H7 (cell line): ENCODE measurements at places on chromosomes 12 and 14. TPM values are rescaled to one million over a fixed set of nuclear protein-coding genes. Genes with fewer than 3 reads are reported as not detected.

DNA sequence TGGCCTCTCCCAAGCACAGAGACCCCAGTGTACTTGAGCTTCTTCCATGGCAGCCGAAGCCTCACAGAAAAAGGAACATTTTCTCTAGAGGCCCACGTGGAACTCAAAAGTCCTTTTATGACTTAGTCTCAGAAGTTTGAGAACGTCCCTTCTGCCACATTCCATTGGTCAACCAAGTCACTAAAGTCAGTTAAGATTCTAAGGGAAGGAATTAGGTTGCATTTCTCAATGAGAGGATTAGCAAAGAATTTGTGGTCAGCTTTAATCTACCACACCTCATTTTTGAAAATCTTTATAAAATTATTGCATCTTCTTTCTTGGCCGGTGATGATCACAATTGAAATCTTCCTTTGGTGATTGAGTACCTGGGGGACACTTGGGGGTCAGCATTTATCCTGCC is 279.9 kb upstream of the TBX3 start:
- DNase-seq: no peak

DNA sequence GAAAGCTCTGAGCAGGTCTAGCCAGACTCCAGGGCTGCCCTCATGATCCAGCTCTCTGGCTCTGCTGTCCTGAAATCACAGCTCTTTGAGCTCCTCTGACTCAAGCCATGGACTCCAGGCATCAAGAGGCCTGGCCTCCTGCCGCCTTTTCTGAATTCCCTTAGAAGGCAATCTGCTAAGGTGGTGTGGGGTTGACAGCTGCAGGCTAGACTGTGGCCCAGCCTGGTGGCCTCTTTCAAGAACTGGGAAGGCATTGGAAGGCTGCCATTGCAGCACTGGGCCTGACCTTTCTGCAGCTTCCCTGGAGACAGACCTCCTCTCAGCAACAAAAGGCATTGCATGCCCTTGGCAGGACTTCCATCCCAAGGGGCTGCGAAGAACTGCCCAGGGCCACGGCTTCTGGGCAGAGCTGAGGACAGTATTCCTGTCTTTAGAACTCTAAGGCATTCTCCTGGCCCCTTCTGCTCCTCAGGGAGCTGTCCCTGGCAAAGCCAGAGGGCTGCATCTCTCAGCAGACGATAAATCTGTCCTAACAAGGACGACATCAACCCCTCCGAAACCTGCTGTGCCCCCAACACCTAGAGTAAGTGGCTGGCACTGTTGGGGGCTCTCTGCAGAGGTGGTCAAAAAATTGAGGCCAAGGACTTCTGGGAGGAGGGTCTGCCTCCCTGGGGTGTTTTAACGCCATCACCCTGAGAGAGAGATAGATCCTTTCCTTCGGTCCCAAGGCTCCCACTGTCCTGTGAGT is 115.6 kb downstream of the RBM19 start:
- DNase-seq: no peak

GRCh38 chr12:15777355-15778012 is 11.7 kb downstream of the EPS8 start:
- no peak for DNase-seq

DNA sequence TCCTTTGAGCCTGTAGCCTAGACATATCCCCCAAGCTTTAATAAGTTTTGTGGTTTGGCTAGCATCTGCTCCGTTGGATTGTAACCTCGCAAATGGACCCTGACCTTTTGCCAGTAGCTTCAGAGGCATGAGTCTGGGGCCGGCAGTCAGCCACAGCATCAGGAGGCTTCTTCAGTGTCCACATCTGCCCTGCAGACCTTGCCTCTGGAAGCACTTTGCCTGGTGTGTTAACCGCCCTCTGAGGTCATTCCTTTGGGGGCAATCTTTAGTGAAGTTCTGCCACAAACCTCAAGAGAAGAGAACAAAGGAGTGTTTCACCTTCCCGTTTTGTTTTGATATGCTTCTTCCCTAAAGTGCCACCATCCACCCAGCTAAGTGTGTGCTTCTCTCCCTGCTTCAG is 71.4 kb downstream of the GNS start:
- no peak for DNase-seq

- no peak for DNase-seq
Observed at GRCh38 chr12:108131657-108132126, 2.6 kb downstream of the WSCD2 start.

Gene LRP10
- total RNA-seq: 9.5 and 19.3 TPM in 2 replicates

DNA sequence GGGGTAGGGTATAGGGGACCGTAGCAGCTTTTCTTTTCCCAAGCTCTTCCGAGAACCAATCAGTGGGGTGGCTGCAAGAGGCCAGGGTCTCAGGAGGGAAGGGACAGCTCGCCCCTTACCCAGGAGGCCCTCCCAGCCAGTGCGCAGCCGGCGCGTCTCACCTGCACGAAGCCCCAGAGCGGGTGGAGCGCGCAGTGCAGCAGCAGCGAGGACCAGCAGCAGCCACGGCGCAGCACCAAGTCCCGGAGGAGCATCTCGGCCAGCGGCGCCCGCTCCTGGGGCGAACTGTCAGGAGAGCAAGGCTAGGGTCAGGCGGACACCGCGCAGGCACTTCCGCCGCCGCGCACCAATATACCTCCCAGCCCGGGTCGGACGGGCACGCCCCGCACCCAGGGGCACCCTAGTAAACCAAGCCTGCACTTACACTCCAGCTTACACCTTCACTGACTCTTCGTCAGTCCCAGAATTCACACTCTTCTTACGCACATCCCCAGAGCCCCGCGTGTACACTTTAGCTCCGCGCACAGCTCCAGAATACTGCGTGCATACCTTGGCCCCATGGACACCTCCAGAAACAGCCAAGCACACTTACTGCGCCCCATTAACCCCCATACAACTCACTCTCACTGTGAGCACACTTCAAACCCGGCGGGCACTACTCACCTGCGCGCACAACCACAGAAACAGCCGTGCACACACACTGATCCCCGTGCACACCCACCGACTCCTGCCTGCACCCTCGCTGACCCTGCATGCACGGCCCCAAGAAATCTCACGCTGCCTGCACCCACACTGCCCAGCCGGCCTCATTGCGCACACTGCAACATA is 606 bp downstream of the PRIMA1 start:
- peak; percentile 90 for DNase-seq

DNA sequence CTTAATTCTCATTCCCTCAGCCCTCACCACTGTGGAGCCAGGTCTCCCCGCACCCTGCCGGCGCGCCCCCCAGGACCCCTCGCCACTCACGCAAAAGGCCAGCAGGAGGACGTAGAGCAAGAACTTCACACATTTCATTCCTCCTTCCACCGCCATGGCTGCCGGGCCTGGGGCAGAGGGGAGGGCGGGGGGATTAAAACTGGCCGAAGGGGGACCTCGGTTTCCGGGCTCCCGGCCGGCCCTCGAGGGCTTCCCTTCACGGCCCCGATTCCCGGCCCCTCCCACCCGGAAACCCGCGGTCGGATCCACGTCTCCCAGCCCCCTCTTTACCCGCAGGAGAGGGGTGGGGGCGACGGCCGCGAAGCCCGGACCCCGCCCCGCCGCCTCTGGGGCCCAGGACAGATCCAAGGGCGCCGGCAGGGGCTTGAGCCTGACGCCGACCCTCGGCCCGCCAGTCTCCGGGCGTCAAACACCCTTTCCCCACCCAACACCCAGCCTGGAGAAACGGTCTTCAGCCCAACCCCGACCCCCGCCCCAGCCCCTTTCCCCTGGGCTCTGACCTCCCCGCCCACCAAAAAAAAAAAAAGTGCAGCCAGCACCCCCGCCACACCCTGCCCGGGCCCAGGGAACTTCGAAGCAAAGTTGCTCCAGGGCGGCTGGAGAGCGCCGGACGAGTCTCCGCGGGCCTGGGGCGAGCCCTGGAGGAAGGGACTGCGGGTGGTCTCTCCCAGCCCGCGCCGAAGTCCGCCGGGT is 447 bp downstream of the CD63 start:
- peak; percentile 83 for DNase-seq

- peak; percentile 91 for DNase-seq
Observed at GRCh38 chr12:99984271-99985128, at the start of gene ANKS1B. Gene ANKS1B (minus strand): TSS chr12:99984936. CDS start chr12:99984237, 699 bp downstream.

Gene ETNK1
- total RNA-seq: 54.2 and 78.6 TPM in 2 replicates

GRCh38 chr12:92010368-92010767 is 135.3 kb downstream of the BTG1 start:
- no peak for DNase-seq

Gene PTCSC3
- total RNA-seq: not detected in 2 replicates

GRCh38 chr14:26414926-26415325 is 182.9 kb downstream of the NOVA1 start:
- no peak for DNase-seq

- no peak for DNase-seq
Observed at GRCh38 chr14:68702135-68702534, 90.7 kb downstream of the ZFP36L1 start.

Gene ART4
- not detected in 2 replicates for total RNA-seq

DNA sequence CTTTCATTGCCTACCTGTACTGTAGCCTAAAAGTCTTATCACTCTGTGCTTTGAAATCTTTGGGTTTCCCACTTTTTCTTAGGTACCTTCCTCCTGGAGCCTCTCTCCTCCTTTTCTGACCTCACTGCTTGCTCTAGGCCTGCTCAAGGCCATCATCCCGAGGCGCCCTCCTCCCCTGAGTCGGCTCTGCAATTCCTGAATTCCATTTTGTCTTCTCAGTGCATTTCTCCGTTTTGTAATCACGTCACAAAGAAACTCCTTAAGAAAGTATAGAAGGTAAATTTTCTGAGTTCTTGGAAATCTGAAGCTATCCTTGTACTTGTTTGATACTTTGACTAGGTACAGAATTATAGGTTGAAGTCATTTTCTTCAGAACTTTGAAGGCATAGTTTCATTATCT is 25.2 kb downstream of the ZC3H14 start:
- DNase-seq: no peak

DNA sequence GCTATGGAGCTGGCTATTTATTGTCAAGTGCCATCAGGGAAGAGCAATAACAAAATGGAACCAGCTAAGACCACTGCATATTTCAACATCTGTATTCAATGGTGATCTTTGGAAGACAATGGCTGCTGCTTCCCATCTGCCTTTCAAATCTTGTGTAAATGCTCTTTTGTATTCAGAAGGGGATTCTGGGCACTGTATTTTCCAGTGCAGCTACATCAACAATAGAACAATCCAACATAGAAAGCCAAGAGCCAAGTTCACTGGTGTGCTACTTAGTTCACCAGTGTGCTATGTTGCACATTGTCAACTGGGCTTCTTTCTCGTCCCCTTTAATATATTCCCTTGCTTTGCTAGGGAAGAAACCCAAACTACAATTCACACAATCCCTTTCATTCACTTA is 128.8 kb upstream of the OR4E1 start:
- no peak for DNase-seq

GRCh38 chr12:124525455-124525854 is 42.0 kb downstream of the NCOR2 start:
- no peak for DNase-seq

Gene PRH1
- total RNA-seq: 5.2 and 7.0 TPM in 2 replicates

DNA sequence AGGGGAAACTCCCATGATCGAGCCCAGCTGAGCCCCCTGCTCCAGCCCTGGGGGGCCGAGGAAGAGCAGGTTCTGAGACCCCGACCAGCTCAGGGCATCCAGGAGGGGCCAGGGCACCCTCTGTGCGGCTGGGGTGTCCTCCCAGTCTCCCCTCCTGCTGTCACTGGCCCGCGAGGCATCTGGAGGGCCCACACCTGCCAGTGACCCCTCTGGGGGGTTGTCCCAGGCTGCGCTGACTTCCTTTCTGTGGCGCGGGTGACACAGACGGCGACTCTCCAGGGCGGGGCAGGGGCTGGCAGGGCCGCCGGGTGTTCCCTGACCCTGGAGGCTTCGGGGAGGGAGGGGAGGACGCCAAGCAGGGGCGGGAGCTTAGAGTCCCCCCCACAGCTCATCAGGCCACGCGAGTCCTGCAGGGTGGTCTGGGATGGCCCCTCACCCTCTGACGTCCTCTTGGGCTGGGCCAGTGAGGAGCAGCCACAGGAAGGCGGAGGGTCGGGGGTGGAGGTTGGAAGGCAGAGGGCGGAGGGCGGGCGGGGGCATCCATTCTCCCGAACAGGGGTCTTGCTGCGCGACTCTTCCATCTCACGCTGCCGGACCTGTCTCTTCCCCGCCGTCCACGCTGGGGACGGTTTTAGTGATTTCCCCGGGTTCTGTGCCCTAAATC is 38.6 kb upstream of the FBRSL1 start:
- DNase-seq: no peak

DNA sequence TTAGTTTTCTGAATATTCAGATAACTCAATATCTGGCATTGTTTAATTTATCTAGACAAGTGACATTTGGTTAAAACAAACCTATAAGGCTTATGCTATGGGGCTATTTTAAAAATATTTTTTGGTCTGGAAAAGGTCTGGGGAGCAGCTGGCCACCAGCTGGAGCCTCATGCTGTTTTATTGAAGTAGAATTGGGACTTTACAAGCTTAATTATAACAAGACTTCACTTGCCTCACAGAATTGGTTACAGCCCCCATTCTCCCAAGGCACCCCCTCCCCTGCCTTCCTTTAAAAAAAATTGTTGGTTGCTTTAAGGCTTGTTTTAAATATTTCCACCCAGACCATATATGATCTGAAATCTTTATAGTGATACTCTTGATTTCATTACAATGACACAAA is 453.9 kb downstream of the ADAMTS20 start:
- DNase-seq: no peak

GRCh38 chr12:92784797-92785562 is 82.2 kb downstream of the PLEKHG7 start:
- DNase-seq: peak; percentile 31

Gene SRGAP1
- total RNA-seq: 0.92 and 0.97 TPM in 2 replicates

Gene ESRRB
- total RNA-seq: 1.4 and 1.9 TPM in 2 replicates

Gene FGD6
- 11.1 and 16.1 TPM in 2 replicates for total RNA-seq

DNA sequence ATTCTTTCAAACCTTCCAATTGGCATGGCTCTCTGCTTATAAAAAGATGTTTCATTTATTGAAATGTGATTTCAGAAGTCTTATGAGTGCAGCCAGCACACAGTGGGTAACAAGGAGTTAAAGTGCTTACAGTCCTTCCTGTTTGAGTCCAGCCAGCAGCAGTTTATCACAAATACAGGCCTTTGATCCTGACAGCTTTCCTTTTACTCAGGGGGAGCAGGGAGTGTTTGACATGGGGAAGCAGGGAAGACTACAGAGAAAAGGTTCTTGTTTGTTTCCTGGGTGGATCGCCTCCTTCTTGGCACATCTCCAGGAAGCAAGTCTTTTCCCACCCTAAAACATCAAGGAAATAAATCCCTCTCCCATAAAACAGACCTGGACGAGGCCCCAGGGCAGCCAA is 216.1 kb downstream of the MSRB3 start:
- no peak for DNase-seq

Gene LBHD2
- total RNA-seq: not detected in 2 replicates

Gene KLHDC1
- 0.07 and 0.38 TPM in 2 replicates for total RNA-seq

Gene MGST1
- 108 and 120 TPM in 2 replicates for total RNA-seq

DNA sequence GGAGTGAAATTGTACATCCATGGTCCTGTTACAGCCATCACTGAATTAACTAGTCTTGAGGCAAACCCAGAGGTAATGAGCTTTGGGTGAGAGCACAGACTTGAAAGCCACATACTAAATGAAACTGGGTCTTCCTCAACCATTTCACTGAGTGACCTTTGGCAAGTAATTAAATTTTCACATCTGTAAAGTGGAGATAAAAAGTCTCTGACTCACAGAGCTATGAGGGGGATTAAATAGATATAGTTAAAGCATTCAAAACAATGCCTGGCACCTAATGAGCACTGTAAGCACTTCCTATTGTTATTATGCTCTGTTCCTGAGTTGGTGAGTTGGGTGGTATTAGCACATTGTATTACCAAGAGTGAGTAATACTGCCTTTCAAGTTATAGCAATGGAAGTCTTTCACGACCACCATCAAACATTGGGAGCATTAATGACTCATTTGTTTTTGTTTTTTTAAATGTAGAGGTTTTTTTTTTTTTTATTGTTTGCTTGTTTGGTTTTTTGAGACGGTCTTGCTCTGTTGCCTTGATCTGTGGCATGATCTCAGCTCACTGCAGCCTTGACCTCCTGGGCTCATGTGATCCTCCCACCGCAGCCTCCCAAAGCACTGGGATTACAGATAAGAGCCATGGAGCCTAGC is 12.5 kb upstream of the STRN3 start:
- DNase-seq: no peak

Gene PTPRQ
- 0.15 and 0.21 TPM in 2 replicates for total RNA-seq

Gene FGD4
- total RNA-seq: 24.0 and 36.5 TPM in 2 replicates
